ENCODE measurements at places on chromosomes 7 and 10. TPM values are rescaled to one million over a fixed set of nuclear protein-coding genes. Genes with fewer than 3 reads are reported as not detected.

GRCh38 chr7:142529591-142529990 is 219.7 kb upstream of the PRSS1 start:
- no peak for DNase-seq

DNA sequence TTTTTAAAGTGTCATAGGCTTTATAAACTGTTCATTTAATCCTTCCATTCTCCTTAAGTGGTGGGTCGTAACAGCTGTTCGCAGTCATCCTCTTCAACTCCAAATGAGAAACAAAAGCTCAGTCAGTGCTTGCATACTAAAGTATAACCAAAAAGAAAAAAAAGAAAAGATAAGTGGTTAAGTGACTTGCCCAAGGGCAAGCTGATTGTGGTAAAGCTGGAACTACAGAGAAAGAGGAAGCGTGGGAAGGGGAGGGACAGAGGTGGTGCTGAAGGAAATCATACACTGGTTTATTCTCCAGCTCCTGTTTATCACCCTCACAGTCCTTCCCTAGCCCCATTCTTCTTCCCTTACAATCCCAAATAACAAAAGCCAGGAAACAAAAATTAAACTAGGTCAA is 29.6 kb downstream of the IDE start:
- DNase-seq: no peak

DNA sequence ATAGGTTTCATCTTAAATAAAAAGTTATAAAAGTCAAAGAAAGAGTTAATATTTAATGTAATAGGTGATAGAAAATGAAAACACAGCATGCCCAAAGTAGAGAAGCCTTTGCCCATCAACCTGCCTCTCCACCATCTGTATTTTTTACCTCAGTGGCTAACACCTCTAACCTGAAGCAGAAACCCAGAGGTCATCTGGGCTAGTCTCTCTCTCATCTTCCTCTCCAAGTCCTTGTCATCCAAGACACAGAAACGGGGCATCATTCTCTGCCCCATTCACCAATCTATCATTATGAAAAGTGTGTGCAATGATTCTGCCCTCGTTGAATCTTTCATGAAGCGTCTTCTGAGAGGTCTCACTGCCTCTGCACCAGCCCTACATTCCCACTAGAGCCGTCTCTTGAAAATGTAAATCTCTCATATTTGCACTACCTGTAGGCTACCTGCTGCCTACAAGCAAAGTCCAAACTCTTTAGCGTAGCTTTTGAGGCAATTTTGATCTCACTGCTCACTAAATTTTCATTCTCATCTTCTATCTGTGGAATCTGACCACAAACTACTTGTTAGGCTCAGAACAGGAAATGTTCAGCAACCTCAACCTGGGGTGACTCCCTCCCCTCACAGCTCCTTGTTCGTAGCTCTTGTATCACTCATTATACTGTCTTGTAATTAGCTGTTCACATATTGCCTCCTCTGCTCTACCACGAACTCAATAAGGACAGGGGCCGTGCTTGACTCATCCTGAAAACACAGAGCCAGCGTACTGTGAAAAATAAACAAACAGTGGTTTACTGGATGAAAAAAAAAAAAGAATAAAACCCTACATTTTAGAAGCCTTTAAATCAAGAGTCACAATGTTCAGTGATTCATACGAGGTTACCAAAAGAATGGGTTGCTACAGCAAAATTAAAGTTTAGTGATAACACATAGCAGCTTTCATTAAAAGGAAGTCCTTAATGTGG is 83.1 kb downstream of the CTNNA3 start:
- DNase-seq: no peak

DNA sequence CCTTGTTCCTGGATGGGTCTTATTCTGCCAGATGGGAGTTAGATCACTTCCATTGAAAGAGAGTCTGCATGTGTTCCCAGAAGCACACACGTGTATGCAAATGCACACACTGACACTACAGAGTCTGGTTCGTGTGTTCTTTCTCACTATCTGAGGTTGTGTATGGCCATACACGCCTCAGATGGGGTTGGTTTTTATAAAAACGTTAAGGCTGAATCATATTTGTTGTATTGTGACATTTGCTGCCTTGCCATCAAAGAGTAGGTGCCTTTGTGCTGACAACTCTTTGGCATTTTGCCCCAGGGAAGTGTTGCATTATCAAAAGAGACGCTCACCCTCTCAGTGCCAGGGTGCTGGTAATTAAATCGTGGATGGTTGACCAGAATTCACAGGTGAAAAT is 37.7 kb upstream of the HDAC9 start:
- no peak for DNase-seq

DNA sequence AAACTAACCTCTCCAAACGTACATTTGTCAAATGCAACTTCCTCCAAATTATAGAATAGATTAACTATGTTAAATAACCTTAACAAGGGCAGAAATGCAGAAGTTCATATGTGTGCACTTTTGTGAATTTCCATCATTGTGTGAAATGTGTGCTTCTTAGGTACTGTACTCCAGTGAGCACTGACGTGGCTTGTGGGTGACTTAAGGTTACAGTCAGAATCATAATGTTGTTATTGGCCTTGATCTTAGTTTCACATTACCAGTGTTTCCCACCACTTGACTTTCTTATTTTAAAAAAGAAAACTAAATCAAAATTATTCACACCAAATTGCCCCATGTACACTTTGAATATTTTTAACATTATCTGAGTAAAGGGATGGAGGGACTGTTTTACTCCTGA is 155.1 kb upstream of the FZD8 start:
- DNase-seq: no peak

DNA sequence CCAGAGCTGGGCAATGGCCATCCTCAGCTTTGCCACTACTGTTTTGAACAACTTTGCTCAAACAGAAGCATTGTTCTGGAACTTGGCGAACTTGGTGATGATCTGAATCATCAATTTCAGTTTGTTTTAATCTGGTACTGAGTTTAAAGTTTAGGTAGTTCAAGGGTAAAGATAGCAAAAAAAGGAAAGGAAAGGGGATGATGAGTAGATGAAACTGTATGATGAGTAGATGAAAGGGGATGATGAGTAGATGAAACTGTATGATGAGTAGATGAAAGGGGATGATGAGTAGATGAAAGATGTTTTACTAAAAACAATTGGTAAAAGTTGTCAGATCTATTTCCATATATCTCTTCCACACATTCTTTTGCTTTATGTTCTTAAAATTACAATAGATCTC is 737.0 kb downstream of the LRMDA start:
- DNase-seq: no peak

GRCh38 chr7:129993275-129993674 is 40.5 kb upstream of the UBE2H start:
- DNase-seq: no peak

DNA sequence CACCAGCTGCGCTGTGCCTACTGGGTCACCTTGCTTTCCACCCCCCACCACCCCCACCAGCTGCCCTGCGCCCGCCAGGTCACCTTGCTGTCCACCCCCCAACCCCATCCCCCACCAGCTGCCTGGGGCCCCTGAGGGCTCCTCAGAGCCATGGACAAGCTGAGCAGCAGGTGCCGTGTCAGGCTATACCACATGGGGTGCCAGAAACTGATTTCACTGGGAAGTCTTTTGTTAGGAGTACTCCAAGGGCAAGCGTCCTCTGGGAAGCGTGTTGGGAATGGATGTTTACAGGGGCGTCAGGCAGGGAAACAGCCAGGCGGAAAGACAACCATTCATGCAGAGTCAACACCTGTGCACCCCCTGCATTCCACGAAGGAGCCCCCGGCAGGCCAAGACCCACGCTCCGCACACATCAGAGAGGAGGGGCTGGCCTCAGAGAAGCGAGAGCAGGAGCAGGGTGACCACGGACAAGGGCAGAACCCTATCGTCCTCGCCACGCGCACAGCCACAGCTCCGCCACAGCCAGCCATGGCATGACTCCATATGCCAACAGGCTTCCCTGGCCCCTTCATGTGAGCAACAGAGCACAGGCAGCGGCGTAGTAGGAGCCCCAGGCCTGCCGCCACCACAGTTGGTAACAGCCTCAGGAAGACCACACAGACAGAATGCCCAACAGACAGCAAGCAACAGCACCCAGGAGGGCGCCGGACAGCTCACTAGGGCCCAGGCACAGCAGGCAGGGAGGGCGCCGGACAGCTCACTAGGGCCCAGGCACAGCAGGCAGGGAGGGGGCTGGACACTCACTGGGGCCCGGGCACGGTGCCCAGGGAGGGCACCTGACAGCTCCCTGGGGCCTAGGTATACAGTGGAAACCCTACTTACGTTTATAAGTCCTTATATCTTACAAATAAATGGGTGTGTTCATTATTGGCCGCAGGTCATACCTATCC is 180.8 kb downstream of the MAD1L1 start:
- no peak for DNase-seq

GRCh38 chr7:149869867-149870266 is 3.9 kb upstream of the ATP6V0E2 start:
- no peak for DNase-seq

DNA sequence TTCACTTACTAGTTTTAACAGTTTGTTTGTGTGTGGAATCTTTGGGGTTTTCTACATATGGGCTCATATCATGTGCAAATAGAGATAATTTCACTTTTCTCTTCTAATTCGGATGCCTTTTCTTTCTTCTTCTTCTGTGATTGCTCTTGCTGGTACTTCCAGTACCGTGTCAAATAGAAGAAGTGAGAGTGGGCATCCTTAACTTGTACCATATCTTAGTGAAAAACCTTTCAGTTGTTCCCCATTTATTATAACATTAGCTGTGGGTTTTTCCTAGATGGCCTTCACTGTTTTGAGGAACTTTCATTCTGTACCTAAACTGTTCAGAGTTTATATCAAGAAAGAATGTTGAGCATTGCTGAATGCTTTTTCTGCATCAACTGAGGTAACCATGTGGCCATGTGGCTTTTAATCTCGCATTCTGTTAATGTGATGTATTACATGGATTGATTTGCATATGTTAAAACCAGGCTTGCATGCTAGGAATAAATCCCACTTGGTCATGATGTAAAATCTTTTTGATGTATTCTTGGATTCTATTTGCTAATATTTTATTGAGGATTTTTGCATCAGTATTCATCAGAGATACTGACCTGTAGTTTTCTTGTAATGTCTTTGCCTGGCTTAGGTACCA is 78.7 kb downstream of the FAM107B start:
- DNase-seq: no peak

GRCh38 chr7:130352194-130353074 is 7.8 kb downstream of the CPA5 start:
- DNase-seq: no peak

- DNase-seq: no peak
Observed at GRCh38 chr10:78862328-78862640, 206.5 kb upstream of the ZMIZ1 start.

- no peak for DNase-seq
Observed at GRCh38 chr10:70330671-70331070, 46.9 kb upstream of the NPFFR1 start.

GRCh38 chr7:111564078-111564477 is 1.8 kb upstream of the IMMP2L start:
- no peak for DNase-seq

DNA sequence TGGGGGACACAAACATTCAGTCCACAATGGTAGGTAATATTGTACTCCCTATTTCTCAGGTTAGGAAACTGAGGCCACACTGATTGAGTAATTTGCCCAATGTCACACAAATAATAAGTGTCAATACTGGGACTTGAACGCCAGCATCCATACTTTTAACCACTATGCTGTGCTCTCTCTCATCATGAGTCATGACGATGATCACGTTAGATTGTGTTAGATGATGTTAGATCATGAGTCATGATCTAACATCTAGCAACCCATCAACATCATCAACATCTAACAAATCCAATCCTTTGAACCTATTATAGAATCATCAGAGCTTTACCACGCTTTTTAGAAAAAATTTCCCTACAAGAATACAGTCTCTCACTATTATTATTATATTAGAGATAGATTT is 28.1 kb upstream of the HERPUD2 start:
- no peak for DNase-seq

DNA sequence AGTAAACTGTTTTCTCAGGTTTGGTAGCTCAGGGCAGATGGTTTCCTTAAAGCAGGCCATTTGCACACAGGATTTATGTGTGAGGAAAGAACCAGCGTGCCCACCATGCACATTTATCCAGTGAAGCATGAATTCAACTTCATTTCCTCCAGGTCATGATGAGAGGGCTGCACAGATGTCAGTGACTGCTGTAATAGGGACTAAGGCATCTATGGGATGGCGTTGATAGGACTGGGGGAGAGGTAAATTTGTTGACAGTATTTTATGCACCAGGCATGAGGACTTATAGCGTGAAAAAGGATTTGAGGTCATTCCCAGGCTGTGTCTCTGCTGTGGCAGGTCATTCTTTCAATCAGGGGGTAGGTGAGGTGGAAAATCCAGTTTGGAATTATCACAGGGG is 302.9 kb downstream of the XPNPEP1 start:
- no peak for DNase-seq

GRCh38 chr7:107100824-107101223 is 56.3 kb downstream of the PRKAR2B start:
- no peak for DNase-seq

DNA sequence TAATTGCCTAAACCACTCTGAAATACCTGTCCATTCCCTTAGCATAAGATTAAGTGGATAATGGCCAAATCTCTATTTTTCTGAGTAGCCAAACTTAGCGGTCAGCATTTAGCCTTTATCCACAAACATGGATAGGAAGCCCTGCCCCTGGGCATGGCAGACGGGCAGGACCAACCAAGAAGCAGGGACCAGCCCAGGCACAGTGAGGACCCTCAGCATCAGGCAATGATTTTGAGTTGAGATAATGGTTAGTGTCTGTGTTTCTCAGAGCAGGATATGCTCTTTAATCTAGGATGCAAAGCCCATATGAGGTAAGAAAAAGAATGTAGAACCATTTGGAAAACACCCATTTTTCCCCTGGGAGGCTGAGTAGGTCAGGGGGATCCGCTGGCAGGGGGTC is 131.7 kb downstream of the DPP6 start:
- no peak for DNase-seq

- DNase-seq: no peak
Observed at GRCh38 chr10:31133251-31133791, 101.7 kb upstream of the ZNF438 start.

- DNase-seq: no peak
Observed at GRCh38 chr7:127781081-127781480, 129.1 kb downstream of the SND1 start.

DNA sequence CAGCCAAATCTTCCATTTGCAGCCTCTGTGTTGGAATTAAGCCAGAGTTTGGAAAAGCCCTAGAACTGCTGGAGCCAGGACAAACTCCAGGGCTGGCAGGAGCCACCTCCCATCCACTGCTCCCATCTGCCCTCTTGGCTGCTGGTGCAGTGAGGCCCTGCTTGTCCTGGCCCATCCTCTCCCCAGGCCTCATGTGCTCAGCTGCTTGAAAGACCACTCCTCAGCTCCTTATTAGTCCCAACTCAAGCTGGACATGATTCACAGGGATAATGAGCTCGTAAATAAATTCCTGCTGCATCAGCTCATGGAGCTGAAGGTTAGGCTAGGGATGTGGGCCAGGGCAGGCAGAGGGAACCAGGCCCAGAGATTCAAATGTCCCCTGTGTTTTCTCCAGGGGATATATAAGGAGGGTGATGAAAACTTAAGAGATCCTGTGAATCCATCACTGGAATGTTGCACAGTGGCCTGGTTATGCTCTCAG is 282.8 kb downstream of the RPS24 start:
- DNase-seq: no peak

- DNase-seq: no peak
Observed at GRCh38 chr7:69182596-69183467, 415.4 kb upstream of the AUTS2 start.

Gene CFTR
- 11.1 TPM for polyA plus RNA-seq

Gene AP1S1
- 74.1 TPM for polyA plus RNA-seq

Gene ANLN
- polyA plus RNA-seq: 26.8 TPM

Gene FAM221A
- polyA plus RNA-seq: 24.1 TPM

Gene MACROH2A2
- 73.2 TPM for polyA plus RNA-seq

Gene NUTM2D
- polyA plus RNA-seq: 10.0 TPM

Gene BTBD16
- 0.45 TPM for polyA plus RNA-seq

Gene AKR1C8
- 0.43 TPM for polyA plus RNA-seq
